Spleen (tissue), 13 donors: ENCODE measurements at places on chromosomes 3 and 15. TPM values are rescaled to one million over a fixed set of nuclear protein-coding genes. Genes with fewer than 3 reads are reported as not detected.

- H3K4me1 ChIP-seq = peaks cover 4% of the 10 kb centered on the region
- no peak overlapping the region for H3K27ac ChIP-seq
- no peak for DNase-seq
- H3K4me3 ChIP-seq = no peak overlapping the region
- H3K27me3 ChIP-seq = no peaks in the 10 kb centered on the region
These were observed 15.3 kb downstream of the RLBP1 start for GRCh38 chr15:89205991-89206585.

DNA sequence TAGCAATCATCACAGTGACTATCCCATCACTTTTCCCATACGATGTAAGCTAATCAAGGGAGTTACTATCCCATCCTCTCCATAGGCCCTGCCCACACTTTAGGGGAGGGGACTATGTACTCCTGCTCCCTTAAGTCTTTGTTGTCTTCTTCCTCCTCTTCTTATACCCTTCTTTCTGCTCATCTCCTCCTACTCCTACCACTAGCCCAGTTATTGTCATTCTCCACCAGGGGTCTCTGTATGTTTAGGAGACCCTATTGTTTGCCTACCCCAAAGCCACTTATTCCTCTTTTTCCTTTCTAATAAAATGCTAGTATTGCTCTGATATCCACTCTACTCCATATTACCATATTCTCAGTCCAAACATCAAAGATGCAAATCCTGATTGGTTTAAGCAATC is 27.8 kb downstream of the STAC start:
- no peak overlapping the region for H3K27ac ChIP-seq
- H3K4me3 ChIP-seq = no peak overlapping the region
- no peaks in the 10 kb centered on the region for H3K36me3 ChIP-seq
- H3K4me1 ChIP-seq = no peaks in the 10 kb centered on the region

DNA sequence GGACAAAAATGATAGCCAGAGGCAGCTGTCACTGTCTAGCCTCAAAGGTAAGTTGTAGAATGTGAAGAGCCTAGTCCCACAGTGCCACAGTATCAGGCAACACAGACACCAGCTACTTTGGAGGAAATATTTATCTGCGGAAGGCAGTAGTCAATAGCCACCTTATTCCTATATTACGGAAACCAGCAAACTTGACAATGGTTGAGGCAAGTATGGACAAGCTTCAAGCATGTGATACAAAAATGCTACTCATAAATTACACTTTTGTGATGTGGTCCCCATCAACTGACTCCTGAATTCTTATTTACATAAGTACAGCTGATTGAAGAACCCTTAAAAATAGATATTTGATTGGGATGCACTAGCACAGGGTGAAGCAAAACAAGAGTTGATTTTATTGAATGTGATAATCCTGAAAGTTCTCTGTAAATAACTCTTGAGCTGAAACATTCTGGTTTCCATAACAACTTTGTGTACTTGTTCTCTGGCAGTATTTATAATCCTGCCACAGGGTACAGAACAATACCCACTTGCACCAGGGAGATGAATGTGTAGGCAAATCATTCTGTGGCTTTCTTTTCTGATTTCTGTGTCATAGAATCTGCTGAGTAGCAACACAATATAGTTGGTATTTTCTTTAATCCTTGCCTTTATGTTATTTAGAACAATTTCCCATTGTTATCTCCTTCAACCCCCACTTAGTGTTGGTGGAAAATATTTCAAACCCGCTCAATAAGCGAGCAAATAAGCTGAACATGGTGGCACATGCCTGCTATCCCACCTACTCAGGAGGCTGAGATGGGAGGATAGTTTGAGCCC is at the start of gene ANKUB1:
ANKUB1 (minus strand) TSS at position 103 of the 819 bp plus-strand sequence. CDS start 188 bp downstream, outside the sequence.
- H3K4me1 ChIP-seq = no peaks in the 10 kb centered on the region
- no peaks in the 10 kb centered on the region for H3K36me3 ChIP-seq
- H3K27me3 ChIP-seq = peaks cover 3% of the 10 kb centered on the region
- H3K27ac ChIP-seq = no peak within 1 kb of the TSS
- no peak for DNase-seq
- H3K4me3 ChIP-seq = no peak within 1 kb of the TSS

DNA sequence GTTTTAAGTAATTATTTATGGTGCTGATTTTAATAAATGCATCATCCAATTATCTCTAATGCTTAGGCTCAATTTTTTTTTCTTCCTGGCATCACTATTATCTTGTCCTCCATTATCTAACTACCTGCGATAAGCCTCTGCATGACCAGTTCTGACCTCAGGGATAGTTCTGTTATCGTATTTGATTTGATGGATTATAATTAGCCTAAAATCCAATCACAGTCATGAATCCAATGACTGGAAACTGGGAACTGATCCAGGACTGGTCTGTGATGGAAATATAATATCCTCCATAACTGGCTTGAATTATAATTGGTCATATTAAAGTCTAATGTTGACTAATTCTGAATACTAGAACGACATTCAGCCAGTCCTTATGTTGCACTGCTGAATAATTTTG is 1.1 kb downstream of the MYH15 start:
- no peaks in the 10 kb centered on the region for H3K36me3 ChIP-seq
- H3K4me3 ChIP-seq = no peak overlapping the region
- no peaks in the 10 kb centered on the region for H3K27me3 ChIP-seq
- no peak for DNase-seq

GRCh38 chr3:10392244-10392643 is 71.3 kb upstream of the SEC13 start:
- peak; percentile 41 for DNase-seq
- H3K27me3 ChIP-seq = no peaks in the 10 kb centered on the region
- H3K27ac ChIP-seq = no peak overlapping the region
- no peaks in the 10 kb centered on the region for H3K36me3 ChIP-seq
- peaks cover 59% of the 10 kb centered on the region for H3K4me1 ChIP-seq

DNA sequence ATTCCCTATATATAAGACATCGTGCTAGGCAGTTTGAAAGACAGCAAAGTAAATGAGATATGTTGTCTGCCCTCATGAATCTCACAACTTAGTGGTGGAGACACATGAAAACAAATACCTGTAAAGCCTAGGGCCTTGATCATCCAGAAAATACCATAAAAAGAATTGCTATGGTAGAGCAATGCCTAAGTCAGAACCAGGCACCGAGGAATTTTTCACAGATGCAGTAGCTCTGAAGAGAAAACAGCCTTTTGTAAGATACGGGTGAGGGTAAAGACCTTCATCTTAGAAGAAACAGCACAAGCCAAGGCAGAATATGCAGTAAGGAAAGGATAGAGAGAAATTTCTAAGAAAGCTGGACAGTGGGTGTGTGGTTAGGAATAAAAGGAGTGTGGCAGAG is 36.1 kb downstream of the CD200R1L start:
- H3K27me3 ChIP-seq = no peaks in the 10 kb centered on the region
- H3K4me3 ChIP-seq = no peak overlapping the region
- H3K4me1 ChIP-seq = peaks cover 11% of the 10 kb centered on the region
- no peak for DNase-seq
- no peak overlapping the region for H3K27ac ChIP-seq

GRCh38 chr3:147318900-147319299 is 87.4 kb downstream of the ZIC4 start:
- no peaks in the 10 kb centered on the region for H3K4me1 ChIP-seq
- no peak for DNase-seq
- no peaks in the 10 kb centered on the region for H3K36me3 ChIP-seq
- no peak overlapping the region for H3K27ac ChIP-seq
- no peaks in the 10 kb centered on the region for H3K27me3 ChIP-seq
- no peak overlapping the region for H3K4me3 ChIP-seq

Gene ROBO2
- polyA plus RNA-seq = 0.83 TPM

Gene POLQ
- 0.77 TPM for polyA plus RNA-seq

DNA sequence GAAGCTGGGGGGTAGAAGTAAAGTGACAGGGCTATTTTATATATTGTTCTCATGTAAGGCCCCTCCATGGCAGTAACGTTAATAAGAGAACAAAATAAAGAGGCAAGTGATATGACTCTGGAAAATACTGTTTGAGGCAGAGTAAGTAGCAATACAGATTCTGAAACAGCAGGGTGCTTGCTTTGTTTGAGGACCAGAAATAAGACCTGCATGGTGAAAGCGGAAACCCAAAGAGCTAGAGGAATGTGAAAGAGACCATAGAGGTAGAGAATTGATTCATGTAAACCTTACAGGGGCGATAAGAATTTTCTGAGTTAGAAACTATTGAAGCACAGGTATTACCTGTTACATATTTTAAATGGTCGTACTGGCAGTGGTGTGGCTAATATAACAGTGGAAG is 1517.1 kb downstream of the SI start:
- no peaks in the 10 kb centered on the region for H3K4me1 ChIP-seq
- H3K27ac ChIP-seq = no peak overlapping the region
- no peaks in the 10 kb centered on the region for H3K36me3 ChIP-seq
- no peak overlapping the region for H3K4me3 ChIP-seq
- H3K27me3 ChIP-seq = no peaks in the 10 kb centered on the region

DNA sequence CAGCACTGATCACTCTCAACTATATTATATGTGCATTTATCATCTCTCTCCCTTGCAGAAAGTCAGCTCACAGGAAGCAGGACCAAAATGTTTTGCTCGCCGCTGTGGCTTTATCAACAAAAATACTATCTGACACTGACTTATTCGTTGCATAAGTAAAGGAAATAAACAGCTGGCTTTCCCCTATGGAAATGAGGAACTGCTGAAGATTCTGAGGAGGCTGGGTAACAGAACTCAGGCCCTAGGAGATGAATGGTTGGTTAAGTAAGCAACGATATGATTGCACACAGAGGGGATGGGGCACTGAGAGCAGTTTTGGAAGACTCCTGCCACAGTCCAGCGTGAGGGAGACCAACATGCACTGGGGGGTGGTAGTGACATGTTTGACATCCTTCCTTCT is 181.1 kb downstream of the STT3B start:
- H3K36me3 ChIP-seq = no peaks in the 10 kb centered on the region
- no peaks in the 10 kb centered on the region for H3K27me3 ChIP-seq
- H3K27ac ChIP-seq = no peak overlapping the region
- no peak overlapping the region for H3K4me3 ChIP-seq
- no peaks in the 10 kb centered on the region for H3K4me1 ChIP-seq

Gene FOXL2
- polyA plus RNA-seq = not detected

DNA sequence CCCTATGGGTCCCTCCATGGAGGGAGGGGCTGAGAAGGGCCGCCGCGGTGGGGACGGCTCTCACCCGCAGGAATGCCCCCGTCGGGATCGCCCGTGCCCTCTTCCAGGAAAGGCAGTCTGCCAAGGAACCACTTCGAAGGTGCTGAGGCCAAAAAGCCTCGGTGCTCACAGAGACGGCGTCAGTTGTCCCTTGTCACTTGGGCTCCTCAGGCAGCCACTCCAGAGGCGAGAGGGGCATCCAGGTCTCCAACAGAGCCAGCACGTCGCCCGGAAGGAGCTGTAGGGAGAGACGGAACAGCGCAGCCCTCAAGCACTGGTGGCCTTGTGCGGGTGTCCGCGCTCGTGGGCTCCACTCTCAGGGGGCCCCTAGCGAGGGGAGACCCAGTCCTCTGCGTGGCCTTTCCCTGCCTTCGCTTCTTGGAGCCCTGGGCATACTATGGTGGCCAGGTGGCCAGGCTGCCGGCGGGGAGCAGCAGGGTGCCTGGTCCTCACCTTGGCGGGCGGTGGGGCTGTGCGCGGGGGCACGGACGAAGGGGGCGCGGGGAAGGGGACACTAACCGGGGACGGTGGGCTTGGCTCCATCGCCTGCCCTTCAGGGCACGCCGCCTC is 994 bp downstream of the MESP1 start:
- H3K4me3 ChIP-seq = peak overlapping the region; percentile 67
- H3K4me1 ChIP-seq = peaks cover 3% of the 10 kb centered on the region
- DNase-seq = no peak
- peaks cover 20% of the 10 kb centered on the region for H3K27me3 ChIP-seq

DNA sequence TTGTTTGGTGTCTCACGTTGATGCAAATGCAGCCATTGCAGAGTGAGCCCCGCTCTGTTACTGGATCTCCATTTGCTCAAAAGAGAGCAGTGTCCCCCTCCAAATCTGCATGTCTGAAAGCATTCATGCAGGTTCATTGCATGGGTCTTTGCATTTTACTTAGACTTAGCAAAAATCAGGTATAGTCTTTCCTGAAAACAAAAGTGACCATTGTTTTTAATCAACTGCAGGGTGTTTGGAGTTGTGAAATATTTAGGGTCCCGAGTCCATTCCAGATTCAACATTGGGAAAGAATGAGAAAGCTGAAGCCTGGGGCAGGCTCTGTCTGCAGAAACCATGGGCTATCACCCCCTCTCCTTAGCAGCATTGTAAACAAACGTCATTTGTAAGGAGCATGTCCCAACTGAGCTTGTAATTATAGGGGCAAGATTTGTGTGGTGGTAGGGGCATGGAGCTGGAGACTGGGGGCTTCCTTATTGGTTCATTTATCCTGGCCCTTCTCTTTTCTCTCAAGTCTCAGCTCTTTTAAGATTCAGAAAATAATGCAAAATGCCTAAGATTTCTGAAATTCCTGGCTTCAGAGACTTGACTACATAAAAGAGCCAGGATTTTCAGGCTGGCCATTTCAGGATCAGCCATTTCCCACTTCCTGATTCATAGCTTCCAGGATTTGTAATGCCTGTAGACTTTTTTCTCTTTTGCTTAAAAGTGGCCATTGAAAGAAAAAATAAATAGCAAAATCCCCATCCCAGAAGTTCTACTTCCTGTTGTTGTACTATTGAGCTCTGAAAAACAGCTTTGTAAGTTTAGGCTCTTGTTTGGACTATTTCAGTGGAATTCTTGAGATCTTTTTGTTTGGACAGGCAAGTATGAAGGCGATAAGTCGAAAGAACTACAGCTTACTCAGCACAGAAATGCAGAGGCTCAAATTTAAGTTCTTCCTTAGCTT is 23.0 kb downstream of the IGF1R start:
- no peak for DNase-seq
- H3K27me3 ChIP-seq = no peaks in the 10 kb centered on the region
- no peak overlapping the region for H3K4me3 ChIP-seq
- H3K4me1 ChIP-seq = peaks cover 4% of the 10 kb centered on the region
- H3K27ac ChIP-seq = no peak overlapping the region
- peaks cover 7% of the 10 kb centered on the region for H3K36me3 ChIP-seq

GRCh38 chr3:87780811-87781210 is 278.0 kb downstream of the CGGBP1 start:
- H3K27me3 ChIP-seq = no peaks in the 10 kb centered on the region
- DNase-seq = no peak
- H3K4me1 ChIP-seq = no peaks in the 10 kb centered on the region
- no peak overlapping the region for H3K4me3 ChIP-seq
- no peak overlapping the region for H3K27ac ChIP-seq

DNA sequence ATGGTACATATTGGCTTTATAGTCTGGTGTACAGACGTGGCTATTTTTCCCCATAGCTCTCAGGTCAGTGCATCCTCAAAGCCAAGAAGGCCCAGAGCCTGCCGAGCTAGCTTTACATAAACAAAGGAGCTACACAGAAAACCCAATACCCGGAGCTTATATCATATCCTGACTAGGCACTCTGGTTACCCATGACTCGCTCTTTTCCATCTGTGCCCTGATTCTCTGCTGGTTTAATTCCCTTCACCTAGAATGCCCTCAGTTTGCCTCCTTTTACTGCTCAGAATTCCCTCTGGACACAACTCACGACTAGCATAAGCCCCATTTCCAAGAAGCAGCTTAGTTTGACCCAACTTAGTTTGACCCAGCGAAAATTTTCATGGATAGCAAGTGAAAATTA is 110.8 kb downstream of the TIGIT start:
- H3K27me3 ChIP-seq = no peaks in the 10 kb centered on the region
- no peak overlapping the region for H3K27ac ChIP-seq
- no peak overlapping the region for H3K4me3 ChIP-seq
- DNase-seq = no peak

Gene ZNF501
- polyA plus RNA-seq = 1.8 TPM

- H3K4me3 ChIP-seq = no peak overlapping the region
- peaks cover 10% of the 10 kb centered on the region for H3K4me1 ChIP-seq
- H3K36me3 ChIP-seq = no peaks in the 10 kb centered on the region
- DNase-seq = no peak
- no peaks in the 10 kb centered on the region for H3K27me3 ChIP-seq
These were observed 80.5 kb upstream of the WNT5A start for GRCh38 chr3:55567615-55568014.
